ENCODE measurements at places on chromosomes 5 and 9. TPM values are rescaled to one million over a fixed set of nuclear protein-coding genes. Genes with fewer than 3 reads are reported as not detected.

ANKRD18A gene
- total RNA-seq: 1.1 TPM

C1QTNF2 gene
- 0.94 TPM for total RNA-seq

TEK gene
- total RNA-seq: 6.2 TPM

DNA sequence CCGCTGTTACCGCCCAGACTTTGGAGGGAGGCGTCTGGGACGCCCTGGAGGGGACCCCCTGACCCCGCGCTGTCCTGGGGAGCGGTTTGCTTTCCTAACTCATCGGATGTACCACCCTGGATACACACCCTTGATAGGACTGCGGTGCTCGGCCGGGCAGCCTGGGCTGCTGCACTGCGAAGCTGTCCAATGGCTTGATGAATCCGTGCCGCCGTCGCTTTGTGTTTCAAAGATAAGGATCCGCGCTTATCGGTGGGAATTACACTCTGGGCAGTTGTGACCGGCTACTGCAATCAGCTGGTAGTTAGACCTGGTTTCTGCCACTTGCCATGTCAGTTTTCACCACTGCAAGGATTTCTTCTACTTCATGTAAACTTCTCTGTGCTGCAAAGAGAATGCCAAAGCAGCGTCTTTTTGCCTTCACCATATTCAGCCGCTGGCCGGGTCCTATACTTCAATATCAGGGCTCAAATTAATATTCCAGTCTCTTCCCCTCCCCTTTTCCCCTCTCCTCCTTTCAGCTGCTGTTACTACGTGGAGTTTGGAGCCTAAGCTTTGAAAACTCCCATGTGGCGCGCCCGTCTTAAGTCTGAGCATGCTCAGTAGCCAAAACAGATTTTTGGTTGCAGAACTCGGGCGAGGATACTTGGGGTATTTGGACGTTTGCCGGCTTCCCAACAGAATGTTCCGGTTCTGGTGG lies 727 bp downstream of the SMAD5 start:
- no peak for DNase-seq

GRCh38 chr5:71783891-71784290 lies 64.8 kb downstream of the CARTPT start:
- no peak for DNase-seq

- DNase-seq: no peak
Observed at GRCh38 chr5:65191554-65192135, 290.1 kb downstream of the ADAMTS6 start.

- no peak for DNase-seq
Observed at GRCh38 chr5:103178167-103178566, 58.1 kb downstream of the PPIP5K2 start.

DNA sequence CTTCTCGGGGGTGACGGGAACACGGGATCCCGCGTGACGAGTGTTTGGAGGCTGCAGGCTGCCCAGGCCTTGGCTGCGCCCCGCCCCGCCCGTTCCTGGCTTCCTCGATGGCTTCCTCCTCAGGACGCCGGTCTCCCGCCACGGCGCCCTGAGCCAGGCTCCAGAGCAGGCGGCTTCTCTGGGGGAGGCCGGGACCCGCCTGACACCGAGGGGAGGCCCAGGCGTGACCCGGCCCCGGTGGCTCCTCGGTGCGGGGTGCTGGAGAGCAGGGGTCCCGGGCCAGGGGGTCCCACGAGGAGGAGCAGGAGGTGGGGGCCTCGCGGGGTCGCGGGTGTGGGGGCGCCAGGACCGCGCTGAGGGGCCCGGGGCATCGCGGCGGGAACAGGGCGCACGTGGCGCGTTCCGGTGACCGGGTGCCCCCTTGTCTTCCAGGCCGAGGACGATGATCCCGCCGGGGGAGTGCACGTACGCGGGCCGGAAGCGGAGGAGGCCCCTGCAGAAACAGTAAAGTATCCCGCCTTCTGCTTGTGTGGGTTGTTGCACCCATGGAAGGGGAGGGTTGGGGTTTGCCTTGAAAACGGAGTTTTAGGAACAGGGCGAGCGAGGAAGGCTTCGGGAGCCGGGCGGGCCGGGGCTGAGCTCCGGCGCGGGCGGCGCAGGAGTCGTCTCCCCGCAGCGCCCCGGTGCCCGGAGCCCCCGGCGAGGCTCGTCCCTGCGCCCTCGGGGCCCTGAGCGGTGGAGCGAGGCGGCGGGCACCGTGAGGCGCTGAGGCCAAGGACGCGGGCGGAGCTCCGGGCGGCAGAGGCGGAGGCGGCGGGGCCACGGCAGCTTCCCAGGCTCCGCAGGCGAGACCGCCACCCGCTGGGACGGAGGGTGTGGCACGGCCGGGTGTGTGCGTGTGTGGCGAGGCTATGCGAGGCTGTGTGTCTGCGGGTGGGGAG lies 22.2 kb downstream of the AHRR start:
- no peak for DNase-seq

GRCh38 chr5:66958980-66959641 lies 237.5 kb downstream of the CD180 start:
- DNase-seq: peak; percentile 1

DNA sequence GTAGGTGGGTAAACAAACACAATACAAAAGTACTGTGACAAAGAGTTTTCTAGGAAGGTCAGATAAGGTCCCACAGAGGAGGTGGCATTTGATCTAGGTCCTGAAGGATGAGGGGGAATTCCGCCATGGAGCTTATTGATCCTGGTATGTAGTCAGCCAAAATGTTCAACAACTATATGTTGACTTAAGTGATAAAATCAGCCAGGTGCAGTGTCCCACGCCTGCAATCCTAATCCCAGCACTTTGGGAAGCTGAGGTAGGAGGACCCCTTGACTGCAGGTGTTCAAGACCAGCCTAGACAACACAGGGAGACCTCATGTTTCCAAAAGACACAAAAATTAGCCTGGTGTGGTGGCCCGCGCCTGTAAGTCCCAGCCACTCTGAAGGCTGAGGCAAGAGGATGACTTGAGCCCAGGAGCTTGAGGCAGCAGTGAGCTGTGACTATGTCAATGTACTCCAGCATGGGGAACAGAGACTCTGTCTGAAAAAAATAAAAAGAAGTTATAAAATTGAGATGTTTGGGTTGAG lies 46.4 kb upstream of the PLIN2 start:
- no peak for DNase-seq

DNA sequence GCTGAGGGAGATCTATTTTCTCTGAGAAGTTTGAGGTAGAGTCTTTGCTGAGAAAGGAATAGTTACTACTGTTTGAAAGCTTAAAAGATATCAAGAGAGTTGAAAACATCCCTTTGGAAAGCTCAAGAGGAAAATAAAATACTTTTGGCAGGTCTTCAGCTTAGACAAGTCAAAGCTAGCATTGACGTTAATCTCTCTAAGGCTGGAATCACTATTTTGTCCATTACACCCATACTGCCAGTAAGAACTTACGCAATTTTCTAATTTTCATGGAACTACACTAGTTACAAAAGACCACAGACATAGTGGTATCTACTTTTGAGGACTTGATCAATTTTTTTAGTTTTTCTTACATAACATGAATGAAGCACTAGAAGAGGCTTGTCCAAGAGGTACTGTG lies 494.9 kb downstream of the PSAT1 start:
- DNase-seq: no peak

GRCh38 chr5:108638021-108638420 lies 109.7 kb upstream of the FER start:
- DNase-seq: no peak

DNA sequence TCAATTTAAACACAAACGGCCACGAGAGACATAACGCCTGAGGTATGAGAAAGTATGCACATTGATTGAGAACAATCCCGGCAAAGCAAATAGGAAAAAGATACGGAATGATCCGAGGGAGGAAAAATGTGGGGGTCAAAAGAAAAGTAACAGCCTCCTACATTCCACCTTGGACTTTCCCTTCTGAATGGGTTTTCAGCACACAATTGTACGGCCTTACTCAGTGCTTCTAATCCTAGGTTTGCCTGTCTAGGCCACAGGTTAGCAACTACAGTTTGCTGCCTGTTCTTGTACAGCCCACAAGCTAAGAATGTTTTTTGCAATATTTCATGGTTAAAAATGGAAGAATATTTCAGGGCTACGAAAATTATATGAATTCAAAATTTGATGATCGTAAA lies 46.2 kb upstream of the RNF20 start:
- no peak for DNase-seq

GRCh38 chr5:111223101-111223786 lies 940 bp upstream of the CAMK4 start:
- DNase-seq: no peak

DNA sequence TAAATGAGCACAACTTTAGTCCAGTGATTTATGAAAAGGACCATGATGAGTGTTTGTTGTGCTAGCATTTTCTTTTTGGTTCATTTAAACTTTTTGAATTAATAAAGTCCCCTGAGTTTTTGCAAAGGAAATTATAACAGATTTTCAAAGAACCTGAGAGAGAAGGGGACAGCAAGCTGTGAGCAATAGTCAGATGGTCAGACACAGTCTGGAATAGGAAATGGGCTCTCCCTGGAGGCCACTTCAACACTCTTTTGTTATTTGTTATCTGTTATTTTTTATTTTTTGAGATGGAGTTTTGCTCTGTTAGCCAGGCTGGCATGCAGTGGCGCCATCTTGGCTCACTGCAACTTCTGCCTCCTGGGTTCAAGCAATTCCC lies 171.1 kb downstream of the ARHGEF28 start:
- DNase-seq: no peak

Measured in esophagus squamous epithelium (tissue), 5 donors.